CD4-positive, alpha-beta T cell treated with Interleukin-6 for 4 hours (primary cell): ENCODE measurements at places on chromosomes 2 and 18.

DNA sequence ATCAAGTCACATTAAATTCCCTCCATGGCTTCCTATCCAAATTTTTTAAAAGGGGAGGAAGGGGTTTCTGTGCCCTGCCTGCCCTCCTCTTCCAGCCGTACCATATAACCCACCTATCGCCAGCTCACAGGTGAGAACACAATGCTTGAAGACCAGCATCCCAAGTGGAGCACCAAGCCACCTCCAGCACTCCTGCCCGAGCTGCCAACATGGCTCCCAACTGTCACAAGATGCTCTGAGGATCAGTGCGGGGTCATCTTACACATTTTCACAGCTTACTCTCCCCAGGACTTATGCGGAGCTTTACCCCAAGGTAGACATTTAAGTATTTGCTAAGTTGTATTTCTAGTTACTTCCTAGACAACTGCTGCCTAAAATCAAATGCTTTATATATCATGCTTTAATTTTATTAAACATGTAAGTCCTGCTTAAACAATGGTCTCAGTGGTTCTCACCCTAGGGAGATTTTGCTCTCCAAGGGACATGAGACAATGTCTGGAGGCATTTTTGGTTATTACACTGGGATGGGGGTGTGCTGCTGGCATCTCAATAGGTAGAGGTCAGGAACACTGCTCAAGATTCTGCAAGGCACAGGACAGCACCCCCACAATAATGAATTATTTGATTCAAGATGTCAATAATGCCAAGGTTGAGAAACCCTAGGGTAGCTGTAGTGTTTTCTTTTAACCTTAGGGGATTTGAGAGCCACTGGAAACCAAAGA is 45.8 kb downstream of the SF3B1 start:
- no peak for DNase-seq

- no peak for DNase-seq
Observed at GRCh38 chr2:134393075-134393461, 139.2 kb downstream of the MGAT5 start.

GRCh38 chr18:25425024-25425423 is 73.1 kb upstream of the ZNF521 start:
- DNase-seq = no peak

DNA sequence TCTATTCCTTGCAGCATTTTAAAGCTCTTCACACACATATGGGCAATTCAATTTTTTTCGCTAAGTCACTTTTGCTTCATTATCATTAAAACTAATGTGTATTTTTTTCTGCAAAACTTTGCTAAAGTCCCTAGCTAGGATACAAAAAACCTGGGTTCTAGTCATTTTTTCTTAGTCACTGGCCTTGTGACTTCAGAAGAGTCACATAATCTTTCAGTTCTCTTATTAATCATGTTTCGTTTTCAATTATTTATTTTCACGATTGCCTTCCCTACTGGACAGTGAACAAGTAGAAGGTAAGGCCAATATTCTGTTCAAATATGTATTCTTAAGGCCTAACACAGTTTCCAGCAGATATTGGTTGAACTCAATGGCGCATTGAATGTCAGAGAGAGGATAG is 60.9 kb upstream of the CYRIA start:
- DNase-seq = no peak

- DNase-seq = no peak
Observed at GRCh38 chr2:215826838-215827441, 186.4 kb downstream of the MREG start.

GRCh38 chr2:121096611-121097010 is 188.4 kb downstream of the TFCP2L1 start:
- DNase-seq = no peak

DNA sequence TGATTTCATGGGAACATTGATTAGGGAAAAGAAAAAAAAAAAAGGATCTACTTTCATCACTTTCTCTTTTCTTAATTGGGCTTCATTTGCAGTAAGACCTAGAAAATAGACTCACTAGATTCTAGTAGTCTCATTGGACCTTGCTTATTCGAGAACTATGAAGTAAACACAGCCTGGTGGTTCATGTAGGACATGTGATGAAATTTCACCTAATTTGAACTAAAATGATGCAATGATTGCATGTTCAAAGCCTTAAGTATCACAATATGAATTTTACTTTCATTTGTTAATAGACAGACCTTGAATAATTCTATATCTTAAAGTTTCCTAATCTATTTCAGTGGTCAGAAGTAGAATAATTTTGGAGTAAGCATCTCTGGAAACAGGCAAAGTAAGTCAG is 688.9 kb upstream of the NRXN1 start:
- DNase-seq = no peak

DNA sequence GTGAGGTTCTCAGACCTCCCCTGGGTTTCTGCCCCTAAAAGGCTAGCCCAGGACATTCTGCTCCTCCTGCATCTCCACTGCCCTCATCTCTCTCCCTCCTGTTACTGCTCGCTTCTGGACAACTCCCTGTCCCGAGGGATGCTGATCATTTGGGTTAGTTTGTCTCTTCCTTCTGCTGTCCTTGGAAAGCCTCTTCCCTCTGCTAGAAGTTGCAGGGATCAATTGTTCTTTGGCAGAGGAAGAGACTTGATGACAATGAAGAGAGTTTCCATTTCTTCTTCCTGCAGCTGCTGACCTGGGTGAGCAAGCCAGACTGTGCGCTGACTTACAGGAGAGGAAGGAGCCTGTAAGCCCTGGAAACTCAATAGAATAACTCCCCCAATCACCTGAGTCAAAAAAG is 68.9 kb downstream of the RDH14 start:
- DNase-seq = no peak

DNA sequence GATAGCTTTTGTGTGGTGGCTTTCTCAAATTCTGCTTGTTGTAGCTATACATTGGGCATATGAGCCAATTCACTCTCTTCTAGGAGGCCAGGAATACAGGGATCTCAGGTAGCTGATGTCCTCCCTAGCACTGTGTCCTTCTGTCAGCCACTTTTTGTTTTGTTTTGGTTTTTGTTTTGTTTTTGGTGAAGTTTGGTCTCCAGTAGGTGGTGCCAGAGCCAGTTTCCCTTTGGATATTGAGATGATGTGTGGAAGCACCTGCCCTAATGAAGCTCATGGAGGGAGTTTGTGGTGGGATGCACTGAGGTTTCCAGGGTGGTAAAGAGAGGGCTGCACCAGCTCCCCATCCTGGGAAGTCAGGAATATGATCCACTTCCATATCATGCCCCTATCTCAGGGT is 100.5 kb upstream of the VWC2L start:
- DNase-seq = no peak

DNA sequence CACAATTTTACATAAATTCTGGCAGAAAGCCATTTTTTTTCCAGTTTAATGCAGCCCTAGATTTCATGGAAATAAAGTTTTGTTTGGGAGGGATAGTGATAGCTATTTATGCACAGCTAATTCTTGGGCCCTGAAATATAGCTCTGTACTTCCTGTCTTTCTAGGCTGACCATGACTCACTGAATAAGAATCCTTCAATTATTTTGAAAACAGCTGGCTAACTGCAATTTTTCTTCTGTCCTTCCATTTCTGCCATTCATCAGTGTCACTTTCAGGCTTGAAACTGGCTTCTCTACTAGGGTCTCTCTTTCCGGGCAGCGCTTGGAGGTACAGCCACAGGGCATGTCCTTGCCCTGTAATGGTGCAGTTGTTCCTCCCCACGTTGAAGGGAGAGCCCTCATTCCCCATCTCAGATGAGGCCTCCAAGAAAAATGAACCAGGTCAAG is 97.1 kb upstream of the TMEM178A start:
- no peak for DNase-seq

GRCh38 chr2:101754618-101755017 is 57.1 kb downstream of the MAP4K4 start:
- no peak for DNase-seq

- DNase-seq = no peak
Observed at GRCh38 chr2:128798502-128799283, 480.0 kb upstream of the HS6ST1 start.

DNA sequence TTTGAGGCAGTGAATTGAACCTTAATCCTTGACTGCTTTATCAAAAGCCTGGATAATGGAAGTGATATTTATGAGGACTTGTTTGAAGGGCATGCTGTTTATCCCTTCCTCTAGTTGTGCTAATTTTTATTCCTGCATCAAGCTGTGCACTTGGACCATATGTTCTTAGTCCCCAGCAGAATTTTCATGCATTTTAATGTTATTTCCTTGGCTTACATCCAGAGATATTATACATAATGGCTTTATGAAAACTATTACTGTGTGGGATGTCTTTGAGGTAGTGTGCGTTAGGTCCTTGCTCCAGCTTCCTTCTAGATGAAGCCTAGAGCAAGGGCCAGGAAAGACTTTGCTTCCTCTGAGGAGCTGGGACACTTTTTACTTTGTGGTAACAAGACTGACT is 378.4 kb downstream of the LPIN1 start:
- no peak for DNase-seq

DNA sequence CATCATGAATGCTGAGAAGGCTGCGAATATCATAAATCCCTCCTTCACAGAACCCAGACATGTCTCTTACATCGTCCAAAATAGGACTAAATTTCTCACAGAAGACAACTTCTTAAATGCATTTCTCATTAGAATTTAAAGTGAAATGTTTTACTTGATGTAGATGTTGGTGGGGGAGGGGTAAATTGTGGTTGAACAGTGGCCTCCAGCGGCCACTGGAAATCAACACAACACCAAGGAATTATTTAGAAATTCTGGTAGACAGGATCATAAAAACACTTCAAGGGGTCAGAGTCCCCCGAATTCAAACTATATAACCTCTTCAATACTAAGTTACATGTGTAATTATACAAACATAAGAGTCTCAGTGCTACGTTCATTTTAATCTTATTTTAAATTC is 135.9 kb downstream of the ABCA12 start:
- no peak for DNase-seq

DNA sequence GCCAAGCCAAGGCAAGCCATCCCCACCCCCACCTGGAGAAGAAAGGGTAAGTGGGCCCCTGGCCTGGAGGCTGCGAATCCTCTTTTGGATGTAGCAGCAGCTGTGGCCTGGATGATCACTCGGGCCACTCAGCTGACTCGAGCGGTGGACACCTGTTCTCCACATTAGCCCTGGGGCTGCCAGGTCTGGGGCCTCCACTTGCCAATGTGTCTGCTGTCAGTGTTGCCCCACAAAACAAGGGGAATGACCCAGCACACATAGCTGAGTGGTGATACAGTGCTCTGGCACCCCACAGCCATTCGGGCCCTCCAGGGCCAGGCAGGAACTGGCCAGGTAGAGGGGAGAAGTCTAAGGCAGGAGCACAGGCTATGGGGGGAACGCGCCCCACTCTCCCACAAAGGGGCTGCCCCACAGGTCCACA is 2.6 kb downstream of the STK25 start:
- DNase-seq = no peak

DNA sequence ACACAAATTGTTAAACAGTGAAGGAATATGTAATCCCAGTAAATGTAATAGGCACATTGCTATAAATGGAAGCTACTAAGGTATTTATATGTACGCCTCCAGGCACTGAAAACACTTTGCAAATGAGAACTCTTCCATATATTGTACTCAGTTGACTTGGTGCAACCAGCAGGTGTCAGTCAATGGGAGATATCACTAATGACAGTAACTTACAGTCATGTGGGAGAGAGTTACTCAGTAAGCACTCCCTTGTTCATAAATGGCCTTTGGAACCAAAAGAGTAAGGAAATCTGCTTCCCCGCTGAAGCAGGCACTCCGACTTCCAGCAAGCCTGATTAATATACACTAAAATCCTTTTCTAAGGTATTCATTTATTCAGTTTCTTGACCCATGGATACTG is 5.9 kb downstream of the MDH1 start:
- DNase-seq = no peak

DNA sequence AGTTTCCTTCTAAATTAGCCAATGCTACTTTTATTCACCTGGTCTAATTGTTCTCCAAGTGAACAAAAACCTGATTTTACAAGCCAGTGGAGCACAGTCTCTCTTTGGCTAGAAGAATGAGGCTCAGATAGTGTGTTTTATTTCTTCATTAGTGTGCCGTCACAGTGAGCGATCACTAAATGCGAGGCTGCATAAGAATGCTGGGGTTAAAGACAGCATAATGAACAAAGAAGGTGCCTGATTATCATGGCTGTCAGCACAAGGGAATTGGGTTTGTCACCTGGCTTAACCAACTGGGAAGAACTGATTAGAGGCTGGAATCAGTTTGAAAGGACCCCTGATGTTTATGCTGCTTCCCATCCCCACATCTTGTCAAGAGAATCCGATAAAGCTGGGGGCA is 76.4 kb downstream of the EPHA4 start:
- DNase-seq = no peak

- peak; percentile 64 for DNase-seq
Observed at GRCh38 chr2:9800975-9801726, 42.1 kb upstream of the TAF1B start.

DNA sequence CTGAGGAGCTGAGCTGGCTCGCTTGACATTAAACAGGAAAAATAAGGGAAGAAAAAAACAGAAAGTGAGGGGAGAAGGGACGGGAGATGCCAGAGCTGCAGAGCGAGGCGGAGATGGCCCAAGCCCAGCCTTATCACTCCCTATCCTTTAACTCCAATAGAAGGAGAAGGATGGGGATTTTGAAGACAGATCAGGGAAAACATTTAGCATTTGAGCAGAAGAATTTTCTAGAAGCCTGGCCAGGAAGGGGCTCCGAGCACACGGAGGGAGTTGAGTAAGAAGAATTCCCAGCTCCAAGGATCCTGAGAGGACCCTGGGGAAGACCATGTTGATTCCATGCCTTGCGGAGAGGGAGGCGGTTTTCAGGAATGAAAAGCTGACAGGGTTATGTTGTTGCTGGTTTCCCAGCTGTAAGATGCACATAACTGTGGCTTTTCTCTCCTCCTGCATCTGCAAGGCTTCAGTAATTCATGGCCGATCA is 35.6 kb downstream of the TWIST2 start:
- DNase-seq = no peak

DNA sequence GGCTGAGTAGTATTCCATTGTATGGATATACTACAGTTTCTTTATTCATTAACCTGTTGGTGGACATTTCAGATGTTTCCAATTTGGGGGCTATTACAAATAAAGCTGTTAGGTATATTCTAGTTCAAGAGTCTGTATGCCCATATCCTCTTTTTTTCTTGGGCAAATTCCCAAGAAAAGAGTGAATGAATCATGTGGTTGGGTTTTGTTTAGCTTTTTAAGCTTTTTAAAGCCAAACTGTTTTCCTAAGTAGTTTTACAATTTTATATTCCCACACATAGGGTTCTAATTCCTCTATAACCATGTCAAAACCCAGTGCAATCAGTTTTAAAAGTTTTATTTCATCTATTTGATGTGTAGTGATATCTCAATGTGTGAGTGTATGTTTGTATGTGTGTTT is 44.9 kb upstream of the BAZ2B start:
- DNase-seq = no peak

DNA sequence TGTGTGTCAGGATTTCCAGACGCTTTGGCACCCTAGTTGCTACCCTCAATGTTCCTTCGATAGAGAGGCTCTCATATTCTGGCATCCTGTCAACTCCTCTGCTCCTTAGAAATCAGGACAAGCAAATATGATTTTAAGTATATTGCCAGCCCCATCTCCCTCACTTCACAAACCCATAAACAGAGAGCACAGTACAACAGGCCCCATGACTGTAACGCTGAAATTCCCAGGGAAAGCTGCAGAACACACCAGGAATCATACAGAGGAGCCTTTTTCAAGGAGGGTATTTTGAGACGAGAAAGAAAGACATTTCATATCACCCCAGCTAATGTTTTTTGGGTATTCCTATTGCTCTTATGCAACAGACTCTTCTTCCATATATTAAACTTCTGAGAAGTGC is 162.9 kb downstream of the NAPG start:
- DNase-seq = no peak
